ENCODE measurements at places on chromosomes 1 and 21.

GRCh38 chr1:168443356-168443755 lies 100.4 kb downstream of the XCL2 start:
- no peak for DNase-seq

DNA sequence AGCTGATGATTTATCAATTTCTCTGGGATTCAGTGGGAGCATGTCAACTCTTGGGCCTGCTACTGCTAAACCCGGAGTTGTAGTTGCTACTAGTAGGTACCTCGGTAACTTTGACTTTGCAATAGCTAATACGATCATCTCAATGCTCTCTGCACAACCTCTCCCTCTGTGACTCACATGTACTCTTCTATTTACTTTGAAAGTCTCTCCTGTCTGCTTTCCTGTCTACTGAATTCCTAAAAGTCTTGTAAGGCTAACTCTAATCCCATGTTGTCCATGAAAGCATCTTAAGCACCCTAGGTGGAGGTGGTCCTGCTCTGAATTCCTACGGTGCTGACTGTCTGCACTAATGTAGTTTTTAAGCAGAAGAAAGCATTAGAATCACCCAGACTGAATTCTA lies 29.3 kb downstream of the SLC9C2 start:
- no peak for DNase-seq

DNA sequence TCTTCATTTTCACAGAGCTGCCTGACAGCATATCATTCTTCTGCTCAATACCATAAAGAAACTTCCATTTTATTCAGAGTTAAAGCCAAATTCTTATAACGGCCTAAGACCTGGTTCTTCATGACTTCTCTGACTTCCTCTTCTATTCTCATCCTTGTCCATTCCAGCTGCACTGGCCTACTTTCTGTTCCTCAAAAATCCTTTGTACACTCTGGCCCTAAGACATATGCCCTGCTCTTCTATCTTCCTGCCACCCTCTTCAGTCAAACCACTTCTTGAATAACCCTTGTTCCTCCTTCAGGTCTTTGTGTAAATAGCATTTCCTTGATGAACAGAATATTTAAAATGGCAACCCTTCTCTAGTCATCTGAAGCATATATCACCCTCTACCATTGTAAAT lies 1338.7 kb upstream of the ADGRL2 start:
- no peak for DNase-seq

DNA sequence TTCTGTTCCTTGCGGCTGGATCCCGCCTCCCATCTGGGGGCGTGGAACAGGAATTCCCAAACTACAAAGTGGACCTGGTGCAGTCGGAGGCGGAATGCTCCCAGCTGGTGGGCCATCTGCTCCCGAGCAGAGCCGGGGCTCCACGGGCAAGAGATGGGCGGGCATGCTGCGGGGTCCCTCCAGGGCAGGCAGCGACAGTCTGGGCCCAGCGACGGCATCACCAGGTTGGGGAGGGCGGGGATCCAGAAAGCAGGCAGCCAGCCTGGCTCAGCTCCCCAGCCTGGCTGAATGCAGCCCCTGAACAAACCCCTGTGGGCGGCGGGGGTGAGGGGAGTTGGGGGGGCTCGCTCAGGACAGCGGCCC lies 3.6 kb downstream of the MEGF6 start:
- DNase-seq, result no peak

- DNase-seq, result no peak
These were observed 63.8 kb upstream of the LYST start for GRCh38 chr1:235930543-235930942.

- no peak for DNase-seq
These were observed 66.3 kb downstream of the CD58 start for GRCh38 chr1:116504308-116505156.

DNA sequence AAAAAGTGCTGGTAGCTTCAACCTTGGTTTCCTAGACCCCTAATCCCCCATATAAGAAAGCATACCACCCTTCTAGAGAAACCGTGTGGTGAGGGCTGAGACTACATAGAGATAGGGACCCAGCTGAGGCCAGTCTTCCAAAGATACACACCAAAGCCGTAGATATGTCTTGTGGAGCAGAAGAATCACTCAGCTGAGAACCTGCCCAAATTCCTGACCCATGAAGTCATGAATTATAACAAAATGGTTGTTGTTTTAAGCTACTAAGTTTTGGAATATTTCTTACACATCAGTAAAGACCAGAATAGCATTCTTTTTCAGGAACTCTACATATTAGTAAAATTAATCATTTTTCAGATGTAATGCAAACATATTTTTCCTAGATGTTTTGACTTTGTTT lies 3.3 kb upstream of the SNRPE start:
- no peak for DNase-seq

DNA sequence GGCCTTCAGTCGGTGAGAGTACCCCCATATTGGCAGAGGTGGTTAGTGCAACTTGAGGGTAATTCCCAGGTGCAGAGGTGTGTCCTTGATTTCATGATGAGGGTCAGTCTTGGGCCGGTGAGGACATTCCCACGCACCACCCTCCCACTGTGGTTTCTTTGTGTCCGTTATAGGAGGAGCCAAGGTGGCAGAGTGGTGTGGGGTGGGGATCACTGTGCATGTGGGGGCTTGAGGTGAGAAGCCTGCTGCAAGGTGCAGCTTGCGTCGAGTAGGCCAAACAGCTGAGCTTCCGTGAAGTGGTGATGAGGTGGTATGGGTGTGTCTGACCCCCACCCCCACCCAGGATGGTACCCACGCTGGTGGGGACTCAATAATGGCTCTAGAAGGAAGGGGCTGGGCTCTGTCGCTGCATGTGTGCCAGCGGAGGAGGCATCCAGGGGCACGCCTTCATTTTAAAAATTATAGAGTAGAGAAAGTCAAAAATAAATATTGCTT lies 6.2 kb downstream of the PTPRF start:
- DNase-seq, result no peak

- DNase-seq, result peak; percentile 92
These were observed 758 bp downstream of the PTBP2 start for GRCh38 chr1:96722161-96722922.

GRCh38 chr1:186218654-186219352 lies 156.2 kb downstream of the TPR start:
- DNase-seq, result no peak

GRCh38 chr1:54255026-54255702 lies 55.2 kb downstream of the MRPL37 start:
- no peak for DNase-seq

DNA sequence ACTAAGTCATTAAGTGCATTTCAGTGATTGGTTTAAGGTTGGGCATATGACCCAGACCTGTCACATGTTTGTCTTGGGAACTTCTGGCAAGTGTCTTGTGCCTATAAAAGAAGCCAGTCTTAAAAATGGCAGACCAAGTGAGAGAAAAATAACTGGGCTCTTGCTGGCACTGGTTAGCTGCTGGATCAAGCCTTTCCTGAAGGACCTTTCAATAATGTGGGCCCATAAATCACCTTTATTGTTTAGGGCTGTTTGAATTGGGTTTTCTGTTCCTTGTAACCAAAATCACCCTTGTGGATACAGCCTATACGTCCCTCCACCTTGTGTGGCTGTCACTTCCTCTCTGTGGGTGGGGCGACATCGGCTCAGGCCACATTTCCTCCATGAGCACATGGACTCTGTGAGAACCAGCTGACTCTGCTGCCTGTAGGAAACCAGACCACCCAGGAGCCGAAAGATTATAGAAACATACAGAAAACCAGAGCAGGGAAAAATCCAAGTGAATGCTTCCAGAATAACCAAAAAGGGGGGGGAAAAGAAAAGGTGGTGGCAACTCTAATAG lies 25.6 kb upstream of the WNT4 start:
- DNase-seq, result no peak

GRCh38 chr1:20404466-20404865 lies 81.5 kb downstream of the CAMK2N1 start:
- no peak for DNase-seq

DNA sequence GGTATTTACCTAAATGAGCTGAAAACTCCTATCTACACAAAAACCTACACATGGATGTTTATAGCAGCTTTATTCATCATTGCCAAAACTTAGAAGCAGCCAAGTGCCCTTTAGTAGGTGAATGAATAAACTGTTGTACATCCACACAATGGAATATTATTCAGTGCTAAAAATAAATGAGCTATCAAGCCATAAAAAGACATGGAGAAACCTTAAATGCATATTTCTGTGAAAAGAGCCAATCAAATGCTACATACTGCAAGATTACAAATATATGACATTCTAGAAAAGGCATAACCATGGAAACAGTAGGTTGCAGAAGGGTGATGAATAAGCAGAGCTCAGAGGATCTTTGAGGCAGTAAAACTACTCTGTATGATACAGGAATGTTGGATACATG lies 23.3 kb downstream of the ABCB10 start:
- no peak for DNase-seq

DNA sequence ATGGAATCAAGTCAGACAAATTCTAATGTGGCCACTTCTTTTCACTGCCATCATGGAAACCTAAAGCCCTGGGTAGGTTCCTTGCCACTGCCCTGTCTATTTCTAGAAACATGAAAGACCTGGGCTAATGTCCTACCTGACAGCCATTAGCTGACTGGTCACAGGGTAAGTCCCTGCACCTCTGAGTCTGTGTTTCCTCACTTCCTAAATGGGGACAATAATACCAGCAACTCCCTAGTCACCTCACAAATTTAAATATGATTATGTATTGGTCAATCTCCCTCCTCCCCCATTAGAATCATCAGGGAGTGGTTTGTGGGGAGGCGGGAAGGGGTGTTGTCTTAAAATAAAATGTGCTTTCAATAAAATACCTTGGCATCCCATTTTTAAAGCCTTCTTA lies 2.2 kb downstream of the CREG1 start:
- no peak for DNase-seq

DNA sequence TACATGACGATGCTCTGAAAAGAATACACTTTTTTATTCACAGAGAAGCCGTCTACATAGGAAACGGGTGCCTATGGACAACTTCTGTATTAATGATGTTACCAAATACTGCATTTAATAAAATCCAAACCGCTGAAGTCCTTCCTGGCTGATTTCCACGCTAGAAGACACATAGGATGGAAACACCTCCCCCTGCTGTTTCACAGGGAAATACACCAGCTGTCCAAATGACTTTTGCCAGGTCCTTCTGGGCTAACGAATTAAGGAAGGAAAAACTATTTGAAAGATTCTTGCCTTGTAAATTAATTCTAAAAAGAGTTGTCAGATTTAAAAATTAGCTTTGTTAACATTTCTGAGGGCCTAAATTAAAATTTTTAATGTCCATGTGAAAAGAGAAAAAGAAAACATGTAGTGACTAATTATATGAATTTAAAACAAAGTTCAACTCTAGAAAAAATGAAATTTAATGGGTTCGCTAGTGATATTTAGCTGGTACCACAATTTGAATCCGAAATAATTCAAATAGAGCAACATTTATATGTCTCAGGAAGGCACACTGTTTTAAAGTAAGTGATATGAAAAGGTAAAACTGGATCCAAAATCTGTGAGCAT lies 146.0 kb downstream of the RERE start:
- DNase-seq, result no peak

- no peak for DNase-seq
These were observed 82.3 kb downstream of the ACTL8 start for GRCh38 chr1:17837233-17838030.

DNA sequence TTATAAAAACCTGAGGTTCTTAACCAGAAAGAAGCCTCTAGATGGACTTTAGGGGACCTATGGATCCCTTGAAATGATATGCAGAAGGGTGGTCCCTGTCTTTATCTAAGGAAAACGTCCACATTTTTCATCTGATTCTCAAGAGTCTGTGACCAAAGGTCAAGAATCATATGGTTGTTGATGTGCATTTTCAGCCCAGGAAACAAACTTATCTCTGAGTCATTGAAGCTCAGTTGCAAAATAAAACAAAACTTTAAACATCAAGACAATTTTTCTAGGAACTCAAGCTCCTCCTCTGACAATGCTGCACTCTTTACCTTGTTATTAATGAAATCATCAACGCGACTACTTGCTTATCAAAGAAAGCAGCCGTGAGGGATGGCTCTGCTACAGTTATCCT lies 83.3 kb downstream of the TIAM1 start:
- DNase-seq, result no peak

DNA sequence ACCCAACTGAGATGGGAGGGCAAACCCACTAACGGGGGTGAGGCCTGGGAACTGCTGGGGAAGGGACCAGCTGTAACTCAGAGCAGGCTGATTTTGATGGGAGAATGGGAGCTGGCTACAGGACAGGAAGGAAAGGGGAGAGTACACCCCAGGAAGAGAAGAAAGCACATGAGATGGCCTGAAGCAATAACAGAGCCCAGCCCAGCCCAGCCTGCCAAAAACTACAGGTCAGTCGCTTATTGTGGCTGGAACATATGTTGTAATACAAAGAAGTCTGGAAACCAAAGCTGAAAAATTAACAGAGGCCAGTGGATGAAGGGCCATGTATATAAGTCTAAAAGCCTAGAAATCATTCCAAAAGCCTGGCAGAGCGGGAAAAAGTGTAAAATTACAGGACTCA lies 1.6 kb downstream of the ITLN2 start:
- DNase-seq, result no peak

DNA sequence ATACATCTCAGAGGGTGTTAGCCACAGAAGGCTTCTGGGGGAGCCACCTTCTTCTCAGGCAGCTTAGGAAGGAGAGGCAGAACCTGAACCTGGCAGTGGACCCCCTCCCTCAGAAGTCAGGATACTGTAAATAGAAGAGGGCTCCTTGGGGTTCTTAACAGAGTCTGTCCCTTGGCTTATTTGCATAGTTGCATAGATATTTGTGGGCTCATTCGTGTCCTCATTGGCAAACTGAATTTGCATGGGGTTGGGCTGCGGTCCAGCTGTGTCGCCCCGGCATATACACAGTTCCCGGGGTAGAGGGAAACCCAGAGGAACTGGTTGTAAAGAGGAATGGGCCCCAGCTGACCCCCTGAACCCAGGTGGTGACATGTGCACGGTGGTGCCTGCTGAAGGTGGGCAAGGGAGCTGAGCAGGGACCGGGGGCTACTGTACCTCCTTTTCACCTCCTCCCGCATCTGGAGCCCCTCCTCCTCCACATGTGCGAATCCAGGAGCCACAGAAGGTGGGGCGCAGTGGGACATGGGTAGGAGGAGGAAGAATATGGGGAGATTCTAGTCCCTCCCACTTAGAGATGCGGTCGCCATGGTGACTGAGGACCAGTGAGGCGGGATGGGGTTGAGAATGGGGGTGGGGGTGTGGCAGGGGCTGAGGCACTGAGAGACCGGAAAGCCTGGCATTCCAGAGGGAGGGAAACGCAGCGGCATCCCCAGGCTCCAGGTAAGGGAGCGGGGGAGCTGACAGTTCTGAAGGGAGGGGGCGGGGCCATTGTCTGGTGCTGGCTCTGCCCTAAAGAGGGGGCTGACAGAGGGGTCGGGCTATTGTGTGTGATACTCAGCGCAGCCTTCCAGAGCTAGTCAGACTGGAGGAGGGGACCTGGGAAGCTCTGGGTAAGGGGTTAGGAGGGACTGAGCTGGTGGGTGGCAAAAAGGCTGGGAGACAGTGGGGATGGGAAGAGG lies 3.7 kb upstream of the SEMA4A start:
- no peak for DNase-seq

- DNase-seq, result no peak
These were observed 85.1 kb upstream of the CSF3R start for GRCh38 chr1:36567601-36568341.
